CD4-positive, alpha-beta T cell treated with Interleukin-15 for 4 hours (primary cell): ENCODE measurements at places on chromosomes 12 and 14.

DNA sequence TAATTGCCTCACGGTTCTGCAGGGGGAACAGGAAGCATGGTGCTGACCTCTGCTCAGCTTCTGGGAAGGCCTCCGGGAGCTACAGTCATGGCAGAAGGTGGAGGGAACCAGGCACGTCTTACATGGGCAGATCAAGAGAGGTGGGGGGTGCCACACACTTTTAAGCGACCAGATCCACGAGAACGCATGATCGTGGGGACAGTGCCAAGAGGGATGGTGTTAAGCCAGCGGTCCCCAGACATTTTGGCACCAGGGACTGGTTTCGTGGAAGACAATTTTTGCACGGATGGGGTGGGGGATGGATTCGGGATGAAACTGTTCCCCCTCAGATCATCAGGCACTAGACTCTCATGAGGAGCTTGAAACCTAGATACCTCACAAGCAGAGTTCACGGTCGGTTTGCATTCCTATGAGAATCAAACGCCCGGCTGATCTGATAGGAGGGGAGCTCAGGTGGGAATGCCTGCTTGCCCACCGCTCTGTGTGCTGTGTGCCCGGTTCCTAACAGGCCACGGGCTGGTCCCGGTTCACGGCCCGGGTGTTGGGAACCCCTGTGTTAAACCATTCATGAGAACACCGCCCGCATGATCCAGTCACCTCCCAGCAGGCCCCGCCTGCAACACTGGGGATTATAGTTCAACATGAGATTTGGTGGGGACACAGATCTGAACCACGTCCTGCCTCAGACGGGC lies 96.9 kb downstream of the ADGRD1 start:
- no peak for DNase-seq

DNA sequence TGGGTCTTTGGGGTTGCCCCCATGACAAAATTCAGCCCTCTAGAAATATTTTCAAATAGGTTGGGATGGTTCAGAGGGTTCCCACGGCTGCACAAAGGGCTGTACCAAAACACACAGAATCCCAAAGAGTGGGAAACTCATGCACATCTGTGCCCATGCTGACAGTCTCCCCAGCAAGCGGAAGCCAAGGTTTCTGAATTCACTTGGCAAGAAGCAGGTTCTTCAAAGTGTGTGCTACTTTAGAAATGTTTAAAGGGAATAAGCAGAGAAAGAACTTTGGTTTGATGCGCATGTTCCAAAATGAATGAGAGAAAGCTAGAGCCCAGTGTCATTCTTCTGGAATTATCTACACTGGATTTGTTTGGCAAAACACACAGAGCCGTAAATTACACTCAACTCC lies 46.7 kb downstream of the FOXN3 start:
- DNase-seq, result no peak

DNA sequence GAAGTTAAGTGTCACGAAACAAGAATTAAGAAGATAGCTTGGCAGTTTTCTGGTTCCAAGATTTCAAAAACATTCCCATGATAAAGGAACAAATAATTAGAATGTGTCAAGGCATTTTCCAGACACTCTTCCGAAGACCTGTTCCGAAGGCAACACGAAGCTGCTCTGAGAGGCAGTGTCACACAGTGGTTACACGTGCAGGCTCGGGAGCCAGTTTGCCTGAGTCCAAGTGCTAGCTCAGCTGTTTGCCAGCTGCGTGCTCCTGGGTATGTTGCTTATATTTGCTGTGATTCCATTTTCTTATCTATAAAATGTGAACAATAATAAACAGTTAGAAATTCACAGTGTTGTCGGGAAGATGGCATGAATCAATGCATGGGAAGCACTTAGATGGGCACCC lies 217.9 kb upstream of the GRIP1 start:
- DNase-seq, result no peak

- DNase-seq, result peak; percentile 79
These were observed 1.4 kb downstream of the IFFO1 start for GRCh38 chr12:6554168-6555017.

- DNase-seq, result no peak
These were observed 86.4 kb upstream of the SINHCAF start for GRCh38 chr12:31412292-31412801.

DNA sequence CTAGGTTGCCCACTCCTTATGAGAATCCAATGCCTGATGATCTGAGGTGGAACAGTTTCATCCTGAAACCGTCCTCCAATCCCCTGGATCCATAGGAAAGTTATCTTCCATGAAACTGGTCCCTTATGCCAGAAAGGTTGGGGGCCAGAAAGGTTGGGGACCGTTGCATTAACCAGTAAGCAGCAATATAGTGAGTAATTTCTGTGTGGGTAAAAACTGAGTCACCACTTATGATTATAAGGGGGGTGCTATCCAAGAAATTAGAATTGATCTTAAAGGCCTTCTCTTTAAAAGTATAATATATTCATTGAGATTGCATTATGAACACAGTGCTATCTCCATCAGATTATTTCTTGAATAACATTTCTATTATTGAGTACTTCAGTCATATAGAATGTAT lies 97.2 kb downstream of the PCNX1 start:
- peak; percentile 14 for DNase-seq

DNA sequence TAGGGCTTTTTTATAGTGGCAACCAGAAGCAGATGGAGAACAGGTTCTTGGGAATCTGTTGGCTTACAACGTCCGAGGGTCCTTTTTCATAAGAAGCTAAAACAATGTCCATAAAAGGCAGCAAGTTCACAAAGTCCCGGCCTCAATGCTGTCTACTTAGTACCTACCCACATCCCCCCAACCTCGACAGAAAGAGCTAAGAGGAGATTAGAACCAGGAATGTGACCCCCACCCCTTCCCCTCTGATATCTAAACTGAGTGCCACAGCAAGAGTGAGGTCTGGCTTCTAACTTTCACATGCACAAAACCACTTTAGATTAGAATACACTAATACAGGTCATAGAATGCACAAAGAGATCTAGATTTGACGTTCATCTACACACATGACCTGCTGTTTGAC lies 4.5 kb downstream of the DPF3 start:
- no peak for DNase-seq

DNA sequence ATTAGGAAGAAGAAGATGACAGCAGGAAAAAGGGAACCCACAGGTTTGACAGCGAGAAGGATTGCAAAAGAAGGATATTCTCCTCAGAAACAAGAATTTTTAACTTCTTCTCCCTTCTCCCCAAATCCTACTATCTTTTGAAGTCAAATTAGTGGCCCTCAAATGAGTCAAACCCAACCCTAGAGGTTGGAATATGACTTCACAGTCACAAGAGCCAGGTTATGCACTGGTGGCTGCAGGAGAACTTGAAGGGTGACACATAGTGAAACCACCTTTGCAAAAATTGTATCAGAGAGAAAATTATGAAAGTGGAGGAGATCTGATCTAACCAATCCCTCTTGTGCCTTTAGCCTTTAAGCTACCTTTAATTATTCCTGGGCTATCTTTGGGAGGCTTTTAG lies 386.2 kb upstream of the CCDC196 start:
- no peak for DNase-seq

DNA sequence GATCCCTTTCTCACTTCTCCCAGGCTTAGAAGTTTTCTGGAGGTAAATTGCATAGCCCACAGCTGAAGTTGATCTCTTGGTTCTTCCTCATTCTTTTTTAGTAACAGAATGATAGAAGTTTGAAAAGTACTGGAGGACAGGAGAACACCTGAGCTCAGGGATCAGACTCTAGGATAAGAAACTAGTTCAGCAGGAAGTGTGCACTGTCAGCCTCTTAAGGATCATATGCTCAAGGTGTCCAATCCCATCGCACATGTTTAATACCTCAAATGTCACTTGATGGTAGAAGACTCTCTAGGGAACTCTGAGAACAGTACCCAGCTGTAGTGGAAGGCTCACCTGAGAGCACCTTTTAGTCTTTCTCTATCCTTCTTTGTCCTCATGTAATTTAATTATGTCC lies 14.7 kb upstream of the LIMA1 start:
- DNase-seq, result no peak

DNA sequence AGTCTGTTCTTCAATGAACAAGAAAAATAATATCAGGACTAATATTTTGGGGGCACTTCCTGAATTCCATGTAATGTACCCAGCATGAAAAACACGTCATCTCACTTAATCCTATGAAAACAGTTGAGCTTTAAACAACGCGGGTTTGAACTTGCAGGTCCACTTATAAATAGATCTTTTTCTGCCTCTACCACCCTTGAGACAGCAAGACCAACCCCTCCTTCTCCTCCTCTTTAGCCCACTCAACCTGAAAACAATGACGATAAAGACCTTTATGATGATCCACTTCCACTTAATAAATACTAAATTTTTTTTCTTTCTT lies 203.9 kb upstream of the KRR1 start:
- DNase-seq, result no peak

GRCh38 chr14:22143363-22143762 lies 445.7 kb downstream of the DAD1 start:
- DNase-seq, result no peak

GRCh38 chr14:90774316-90774715 lies 41.9 kb downstream of the TTC7B start:
- DNase-seq, result no peak

DNA sequence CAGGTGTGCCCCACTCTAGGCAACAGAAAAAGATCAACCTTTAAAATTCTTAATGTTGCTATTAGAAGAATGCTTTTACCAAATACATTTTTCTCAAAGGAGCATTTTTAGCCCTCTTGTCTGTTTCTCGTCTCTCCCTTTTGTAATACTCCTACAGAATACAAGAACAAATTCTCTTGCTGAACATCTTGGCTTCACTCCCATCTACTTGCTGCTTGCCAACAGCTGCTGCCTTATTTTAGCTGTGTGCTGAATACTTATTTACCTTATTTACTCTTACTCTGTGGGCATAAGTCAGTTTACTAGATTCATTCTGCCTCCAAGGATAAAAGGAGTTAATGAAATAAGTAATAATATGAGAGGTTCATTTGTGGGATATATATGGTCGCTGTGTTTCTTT lies 70.8 kb downstream of the POLR3B start:
- no peak for DNase-seq

GRCh38 chr14:31993521-31993951 lies 83.6 kb upstream of the ARHGAP5 start:
- DNase-seq, result no peak

GRCh38 chr12:57219993-57220754 lies 3.6 kb downstream of the NXPH4 start:
- no peak for DNase-seq

DNA sequence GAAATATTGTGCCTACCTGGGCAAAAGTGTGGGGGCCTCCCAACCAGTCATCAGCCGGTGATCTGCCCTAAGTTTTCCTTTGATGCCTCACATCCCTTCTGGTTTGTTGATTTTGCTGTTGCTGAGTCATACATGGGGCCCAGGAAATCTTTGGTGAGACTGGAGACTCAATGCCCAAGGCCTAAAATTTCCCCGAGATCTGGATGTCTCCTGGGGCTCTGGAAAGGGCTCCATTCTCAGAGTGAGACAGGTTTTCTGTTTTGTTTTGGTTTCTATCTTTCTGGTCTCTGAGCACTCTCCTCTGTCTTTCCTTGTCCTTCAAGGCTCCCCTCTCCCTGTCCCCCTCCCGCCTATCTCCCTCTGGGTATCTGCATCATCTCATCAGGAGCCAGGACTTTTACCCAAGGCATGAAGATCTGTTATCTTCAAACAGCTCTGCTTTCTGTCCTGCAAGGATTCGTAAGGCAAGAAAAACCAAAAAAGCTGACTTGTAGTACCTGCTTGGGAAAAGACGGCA lies 152.8 kb upstream of the MAX start:
- DNase-seq, result no peak

- peak; percentile 78 for DNase-seq
These were observed at the start of gene ITGB7 for GRCh38 chr12:53207042-53207441. Gene ITGB7 (minus strand): TSS chr12:53207251. CDS start chr12:53200443, 6,808 bp downstream.

GRCh38 chr12:26906704-26907103 lies 31.1 kb downstream of the INTS13 start:
- no peak for DNase-seq

DNA sequence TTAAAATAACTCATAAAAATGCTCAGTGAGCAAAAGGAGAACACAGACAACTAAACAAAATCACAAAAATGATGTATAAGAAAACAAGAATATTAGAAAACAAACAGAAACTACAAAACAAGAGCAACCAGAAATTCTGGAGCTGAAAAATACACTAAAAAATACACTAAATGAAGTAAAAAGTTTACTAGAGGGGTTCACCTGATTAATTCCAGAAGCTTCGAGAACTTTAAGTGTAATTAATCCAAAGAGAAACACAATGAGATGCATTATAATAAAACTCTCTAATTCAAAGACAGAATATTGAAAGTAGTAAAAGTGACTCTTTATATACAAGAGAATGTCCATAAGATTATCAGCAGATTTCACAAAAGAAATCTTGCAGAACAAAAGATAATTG lies 558.4 kb downstream of the CCER1 start:
- no peak for DNase-seq

GRCh38 chr12:2698566-2698965 lies 96.2 kb upstream of the FKBP4 start:
- no peak for DNase-seq

DNA sequence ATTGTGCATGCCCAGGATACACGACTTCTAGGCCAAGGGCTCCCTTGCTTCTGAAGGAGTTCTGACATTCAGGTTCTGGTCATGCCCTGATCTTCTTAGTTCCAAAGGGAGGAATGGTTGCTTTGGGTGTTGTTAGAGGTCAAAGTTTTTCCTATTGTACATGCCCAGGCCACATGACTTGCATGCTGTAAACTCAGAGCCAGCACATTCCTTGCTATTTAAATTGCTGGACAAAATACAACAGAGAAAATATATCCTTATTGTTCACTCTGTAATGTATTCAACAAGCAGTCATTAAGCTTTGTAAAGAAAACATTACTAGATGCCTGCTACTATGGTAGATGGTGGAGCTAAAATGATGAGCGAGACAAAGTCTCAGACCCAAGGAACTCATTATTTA lies 71.2 kb upstream of the COCH start:
- DNase-seq, result no peak

DNA sequence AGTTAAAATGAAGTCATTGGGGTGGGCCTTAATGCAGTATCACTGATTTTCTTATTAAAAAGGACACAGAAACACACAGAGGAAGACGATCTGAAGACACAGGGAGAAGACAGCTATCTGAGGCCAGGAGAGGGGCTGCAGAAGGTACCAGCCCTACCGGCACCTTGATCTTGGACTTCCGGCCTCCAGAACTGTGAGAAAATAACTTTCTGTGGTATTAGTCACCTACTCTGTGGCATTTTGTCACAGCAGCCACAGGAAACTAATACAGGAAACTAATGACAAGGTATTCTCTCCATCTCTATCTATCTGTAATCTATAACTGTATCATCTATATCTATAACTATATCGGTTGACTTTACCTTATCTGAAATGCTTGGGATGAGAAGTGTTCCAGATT lies 1149.5 kb downstream of the BCL11B start:
- DNase-seq, result no peak
